ENCODE measurements at places on chromosomes 7 and 10.

GRCh38 chr10:78589687-78590086 lies 479.1 kb upstream of the ZMIZ1 start:
- DNase-seq, result no peak

DNA sequence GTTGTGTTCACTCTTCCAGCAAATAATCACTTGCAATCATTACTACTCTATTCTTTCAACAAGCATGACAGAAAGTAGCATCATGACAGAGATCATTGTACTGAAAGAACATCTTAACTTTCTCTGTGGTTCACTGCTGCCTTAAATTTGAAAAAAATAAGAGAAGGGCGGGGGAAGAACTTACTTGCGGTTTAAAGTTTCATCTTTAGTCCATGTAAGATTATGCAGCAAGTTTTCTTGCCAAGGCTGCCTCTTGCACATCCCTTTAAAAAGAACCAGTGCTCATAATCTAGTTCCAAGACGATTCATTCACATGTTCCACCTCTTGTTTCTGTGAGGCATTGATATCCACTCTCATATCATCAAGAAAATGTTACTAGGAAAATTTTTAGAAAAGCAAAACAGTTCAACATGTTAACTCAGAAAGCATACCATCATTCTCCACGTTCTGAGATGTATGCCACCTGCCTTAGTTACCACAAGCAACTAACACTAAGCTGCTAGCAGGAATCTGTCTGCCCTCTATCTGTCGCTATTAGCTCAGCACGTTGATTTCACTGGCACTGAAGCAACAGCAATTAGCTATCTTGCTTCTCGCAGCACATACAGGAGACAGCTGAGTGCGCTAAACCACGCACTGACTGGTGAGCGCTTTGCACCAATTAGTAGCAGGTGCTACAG lies at the start of gene PCDH15:
Gene PCDH15 (minus strand): TSS at position 491 of the 681 bp plus-strand sequence. CDS start 136,969 bp downstream, outside the sequence.
- DNase-seq, result peak; percentile 46

- no peak for DNase-seq
Measured at GRCh38 chr7:3520206-3520605, 219.2 kb downstream of the SDK1 start.

GRCh38 chr7:132205509-132205908 lies 370.8 kb downstream of the PLXNA4 start:
- DNase-seq, result no peak

GRCh38 chr10:91410638-91411371 lies 661 bp downstream of the HECTD2 start:
- peak; percentile 46 for DNase-seq

DNA sequence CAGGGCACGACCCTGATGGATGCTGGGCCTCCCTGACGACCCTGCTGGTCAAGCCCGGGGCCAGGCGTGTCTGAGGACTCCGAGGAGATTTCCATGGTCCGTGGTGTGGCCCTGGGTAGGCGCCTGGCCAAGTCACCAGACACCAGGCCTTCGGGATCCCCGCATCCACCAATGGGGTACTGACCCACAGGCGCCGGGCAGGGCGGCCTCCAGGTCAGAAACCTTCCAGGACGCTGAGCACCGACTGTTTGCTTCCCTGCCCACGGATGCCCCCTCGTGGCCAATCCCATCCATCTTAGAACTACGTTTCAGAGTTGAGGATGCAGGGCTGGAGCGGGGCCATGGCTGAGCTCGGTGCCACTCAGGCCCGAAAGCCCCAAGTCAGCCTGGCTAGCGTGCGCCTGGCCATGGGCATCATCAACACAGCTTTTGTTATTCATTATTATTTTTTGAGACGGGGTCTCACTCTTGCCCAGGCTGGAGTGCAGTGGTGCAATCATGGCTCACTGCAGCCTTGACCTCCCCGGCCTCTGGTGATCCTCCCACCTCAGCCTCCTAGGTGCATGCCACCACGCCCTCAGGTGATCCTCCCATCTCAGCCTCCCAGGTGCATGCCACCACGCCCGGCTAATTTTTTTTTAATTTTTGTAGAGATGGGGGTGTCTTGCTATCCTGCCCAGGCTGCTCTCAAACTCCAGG lies 7.1 kb upstream of the AMZ1 start:
- DNase-seq, result peak; percentile 73

- no peak for DNase-seq
Measured at GRCh38 chr10:5953676-5954075, 23.7 kb downstream of the IL15RA start.

DNA sequence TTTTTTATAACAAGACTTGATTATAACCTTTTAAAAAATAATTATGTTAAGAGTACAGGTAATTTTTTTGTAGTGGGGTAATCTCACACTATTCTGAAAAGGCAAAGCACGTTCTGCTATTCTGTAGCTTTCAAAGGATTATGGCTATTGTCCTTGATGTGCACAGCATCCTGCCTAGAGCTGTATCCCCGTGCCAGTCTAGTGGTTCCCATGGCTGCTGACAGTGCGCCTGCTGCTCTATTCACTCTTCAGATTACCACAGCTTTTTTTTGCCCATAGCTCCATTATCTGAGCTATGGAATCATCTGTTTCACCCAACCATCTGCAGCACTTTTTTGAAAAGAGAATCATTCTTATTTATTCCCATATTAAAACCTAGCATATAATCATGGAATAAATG lies 723.4 kb downstream of the PHTF2 start:
- no peak for DNase-seq

- DNase-seq, result no peak
Measured at GRCh38 chr10:127406018-127406550, 143.0 kb upstream of the NPS start.

DNA sequence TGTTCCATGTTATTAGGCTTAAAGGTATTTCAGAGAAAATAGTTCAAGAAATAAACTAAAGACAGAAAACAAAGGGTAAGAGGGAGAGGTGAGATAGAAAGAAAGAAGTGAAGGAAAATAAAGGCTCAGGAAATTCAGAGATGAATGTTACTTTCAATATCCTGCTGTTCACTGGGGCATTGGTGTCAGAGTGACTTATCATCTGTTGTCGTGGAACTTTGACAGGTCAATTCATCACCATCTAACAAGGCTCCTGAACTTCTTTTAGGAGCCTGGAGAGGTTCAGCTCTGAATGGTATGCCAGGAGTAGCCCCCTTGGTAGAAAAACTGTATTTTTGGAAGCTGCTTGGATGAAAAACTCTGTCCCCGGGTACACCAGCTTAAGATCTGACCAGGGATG lies 100.1 kb downstream of the KLF6 start:
- no peak for DNase-seq

- DNase-seq, result no peak
Measured at GRCh38 chr7:78702770-78703169, 750.7 kb downstream of the MAGI2 start.

GRCh38 chr7:98217623-98218582 lies 6.7 kb downstream of the BHLHA15 start:
- DNase-seq, result no peak

DNA sequence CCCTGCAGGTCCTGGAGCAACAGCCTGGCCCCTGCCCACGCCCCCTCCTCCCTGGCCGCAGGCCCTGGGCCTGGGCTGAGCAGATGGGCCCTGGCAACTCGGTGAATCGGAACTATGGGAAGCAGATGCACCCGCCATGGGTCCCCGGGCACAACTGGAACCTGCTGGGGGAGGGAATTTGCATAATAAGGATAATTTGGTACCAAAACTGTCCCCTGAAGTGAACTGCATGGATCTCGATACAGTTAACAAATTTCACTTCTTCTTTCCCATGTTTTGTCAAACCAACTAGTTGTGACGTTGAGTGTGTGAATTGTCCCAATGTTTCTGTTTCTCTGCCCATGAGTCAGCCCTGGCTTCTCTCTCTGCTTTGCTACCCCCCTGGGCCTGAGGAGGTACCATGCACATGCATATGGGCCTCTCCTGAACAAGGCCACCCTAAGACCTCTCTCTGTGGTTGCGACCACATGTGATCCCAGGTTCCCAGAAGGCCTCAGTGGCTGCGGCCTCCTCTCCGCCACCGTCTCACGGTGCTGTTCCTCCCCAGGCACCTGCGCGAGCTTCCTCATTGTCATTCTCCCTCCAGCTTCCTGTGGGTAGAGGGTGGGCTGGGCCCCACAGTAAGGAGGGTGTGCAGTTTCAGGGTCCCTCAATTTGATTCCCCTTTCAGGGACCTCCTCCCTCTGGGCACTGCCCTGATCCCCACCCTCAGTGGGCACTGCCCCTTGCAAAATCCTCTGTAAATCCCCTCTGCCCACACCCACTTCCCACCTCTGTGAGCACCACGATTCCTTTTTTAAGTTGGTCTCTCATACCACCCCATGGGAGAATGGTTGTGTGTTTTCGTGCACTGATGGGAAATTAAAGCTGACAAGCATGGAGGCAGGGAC lies 40.0 kb downstream of the FIGNL1 start:
- no peak for DNase-seq

GRCh38 chr10:24947304-24948097 lies 4.9 kb downstream of the PRTFDC1 start:
- DNase-seq, result no peak

GRCh38 chr7:115728518-115728917 lies 302.0 kb downstream of the TFEC start:
- DNase-seq, result no peak

GRCh38 chr10:21308946-21309345 lies 216.5 kb downstream of the SKIDA1 start:
- DNase-seq, result no peak

GRCh38 chr10:85607043-85607695 lies 759.4 kb downstream of the GRID1 start:
- DNase-seq, result no peak

DNA sequence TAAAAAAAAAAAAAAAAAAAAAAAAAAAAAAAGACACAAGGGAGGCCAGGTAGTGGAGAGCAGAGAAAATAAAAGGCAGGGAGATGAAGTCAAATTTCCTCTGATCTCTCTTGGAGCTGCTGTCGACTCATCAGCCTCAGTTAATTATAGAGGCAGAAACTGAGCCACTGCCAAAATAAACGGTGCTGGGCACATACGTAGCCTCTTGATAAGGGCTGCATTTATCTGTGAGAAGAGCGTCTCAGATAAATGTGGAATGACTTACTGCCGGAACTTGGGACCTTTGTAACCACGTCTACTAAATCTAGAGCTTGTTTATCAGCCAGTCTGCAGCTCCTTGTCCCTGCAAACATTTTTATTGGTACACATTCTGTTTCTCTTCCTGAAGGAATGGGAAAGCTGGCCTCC lies 162.3 kb downstream of the BAMBI start:
- DNase-seq, result no peak

DNA sequence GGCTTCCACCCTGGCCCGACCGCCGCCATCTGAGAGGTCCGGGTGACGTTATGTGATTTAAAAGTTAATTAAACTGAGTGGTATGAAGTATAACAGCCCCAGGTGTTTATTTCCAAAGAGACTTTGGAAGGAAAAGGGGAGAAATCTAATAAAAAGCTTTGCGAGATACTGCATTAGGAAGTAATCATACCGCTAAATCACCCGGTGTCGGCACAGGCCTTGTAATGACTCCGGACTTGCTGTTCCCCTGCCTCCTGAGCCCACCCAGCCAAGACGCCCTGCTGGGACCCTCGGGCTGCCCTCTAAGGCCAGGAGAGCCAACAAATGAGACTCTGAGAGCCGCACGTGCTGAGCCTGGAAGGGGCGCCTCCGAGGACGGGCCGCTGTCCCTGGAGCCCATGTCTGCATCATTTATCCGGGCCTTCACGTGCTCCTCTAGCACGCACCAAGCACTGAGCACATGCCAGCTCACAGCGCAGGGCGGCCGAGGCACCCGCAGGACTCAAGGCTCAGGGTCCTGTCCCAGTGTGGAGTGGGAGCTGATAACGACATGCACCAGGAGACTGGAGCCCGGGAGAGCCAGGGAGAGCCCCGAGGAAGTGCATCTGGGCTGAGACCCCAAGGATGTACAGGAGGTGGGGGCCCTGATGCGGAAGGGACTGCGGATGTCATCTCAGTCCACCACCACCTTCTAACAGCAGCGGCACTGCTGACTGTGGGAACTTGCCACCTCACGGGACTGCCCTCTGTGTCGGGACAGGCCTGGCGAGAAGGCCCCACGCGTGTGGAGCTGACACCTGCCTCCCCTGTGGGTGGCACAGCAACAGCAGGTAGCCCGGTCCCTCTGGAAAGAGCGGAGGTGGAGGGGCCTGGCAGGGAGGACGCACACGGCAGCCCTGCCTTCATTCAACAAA lies 182.7 kb downstream of the ELFN1 start:
- no peak for DNase-seq

DNA sequence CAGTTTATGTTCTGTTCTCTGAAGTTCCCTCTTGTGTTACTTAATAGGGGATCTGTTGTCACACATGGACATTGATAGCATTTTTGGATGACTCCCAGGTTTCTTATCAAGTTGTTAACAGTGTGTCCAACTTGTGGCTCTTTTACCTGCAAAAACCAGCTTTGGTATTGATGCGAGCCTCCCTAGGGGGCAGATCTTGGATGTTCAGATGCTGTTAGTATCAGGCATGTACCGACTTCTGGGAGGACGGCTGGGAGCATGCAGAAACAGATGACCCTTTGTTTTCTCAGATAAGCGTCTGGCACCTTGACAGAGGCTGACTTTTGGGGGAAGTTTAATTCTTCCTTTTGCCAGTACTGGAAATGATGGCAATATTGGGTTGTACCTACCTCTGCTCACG lies 2.2 kb downstream of the PLPP4 start:
- no peak for DNase-seq

DNA sequence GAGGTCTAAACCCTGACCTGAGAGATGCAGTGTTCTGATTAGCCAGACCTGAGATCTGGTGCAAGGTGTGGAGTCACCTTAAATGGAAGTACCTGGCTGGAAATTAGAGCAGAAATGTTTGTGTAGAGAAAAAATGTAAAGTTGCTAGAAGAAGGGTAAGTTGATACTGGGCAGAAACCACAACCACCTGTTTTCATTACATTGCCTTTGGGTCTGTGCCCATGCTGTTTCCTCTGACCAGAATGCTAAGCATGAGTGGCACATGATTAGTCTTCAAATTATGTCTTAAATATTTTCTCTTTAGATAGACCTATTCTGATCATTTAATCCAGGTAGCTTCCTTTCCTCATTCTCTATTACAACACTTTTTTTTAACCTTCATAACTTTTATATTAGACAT lies 69.0 kb downstream of the CASD1 start:
- DNase-seq, result no peak

DNA sequence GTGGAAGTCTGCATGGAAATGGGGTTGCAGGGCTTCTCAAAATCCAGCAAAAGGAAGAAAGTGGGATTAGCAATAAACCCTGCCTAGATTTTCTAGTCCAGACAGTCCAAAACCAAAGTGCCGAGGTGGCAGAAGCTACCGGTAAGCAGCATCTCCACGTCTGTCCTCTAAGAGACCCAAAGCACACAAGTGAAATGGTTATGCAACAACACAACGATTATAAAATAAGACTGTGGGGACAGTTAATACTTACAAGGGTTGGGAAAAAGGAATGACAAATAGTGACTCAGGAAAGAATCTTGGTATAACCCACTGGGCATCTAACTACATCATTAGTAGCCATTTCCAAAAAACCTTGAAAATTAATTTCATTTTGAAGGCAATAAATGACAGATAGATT lies 24.7 kb downstream of the CREB3L2 start:
- DNase-seq, result no peak

All from right hindlimb (tissue), 1 donor.